ENCODE measurements at places on chromosomes 5 and 9.

GRCh38 chr5:10290438-10290837 lies 17.3 kb downstream of the CMBL start:
- no peak for DNase-seq

GRCh38 chr5:68920888-68921287 lies 172.9 kb upstream of the SLC30A5 start:
- no peak for DNase-seq

GRCh38 chr9:12958708-12959107 lies 183.9 kb downstream of the LURAP1L start:
- no peak for DNase-seq

- no peak for DNase-seq
Observed at GRCh38 chr9:85030316-85030715, 360.8 kb downstream of the NTRK2 start.

- no peak for DNase-seq
Observed at GRCh38 chr5:1352231-1353219, 7.6 kb upstream of the CLPTM1L start.

Measured in activated CD4-positive, alpha-beta T cell treated with anti-CD3 and anti-CD28 coated beads for 48 hours (primary cell).